Glutamatergic neuron (in vitro differentiated cells): ENCODE measurements at places on chromosomes 6 and 20.

DNA sequence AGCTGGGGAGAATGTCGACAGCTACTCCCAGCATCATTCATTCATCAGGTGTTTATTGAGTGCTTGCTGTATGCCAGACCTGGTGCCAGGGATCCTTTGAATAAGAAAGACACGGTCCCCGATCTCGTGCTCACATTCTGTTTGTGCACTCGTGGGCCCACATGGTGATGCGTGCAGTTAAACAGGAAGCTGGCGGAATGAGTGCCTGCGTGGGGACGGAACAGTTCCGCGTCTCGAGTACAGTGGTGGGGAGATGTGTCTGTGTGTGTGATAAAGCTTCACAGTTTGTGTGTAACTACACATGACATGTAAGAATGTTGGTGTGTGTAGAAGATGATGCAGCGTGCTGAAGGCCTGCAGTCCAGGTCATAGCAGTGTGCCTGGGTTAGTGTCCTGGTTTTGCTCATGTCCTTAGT is 6.5 kb downstream of the RBM38 start:
- no peak for DNase-seq

- peak; percentile 82 for DNase-seq
Observed at GRCh38 chr6:39102071-39102820, 12.7 kb downstream of the SAYSD1 start.

DNA sequence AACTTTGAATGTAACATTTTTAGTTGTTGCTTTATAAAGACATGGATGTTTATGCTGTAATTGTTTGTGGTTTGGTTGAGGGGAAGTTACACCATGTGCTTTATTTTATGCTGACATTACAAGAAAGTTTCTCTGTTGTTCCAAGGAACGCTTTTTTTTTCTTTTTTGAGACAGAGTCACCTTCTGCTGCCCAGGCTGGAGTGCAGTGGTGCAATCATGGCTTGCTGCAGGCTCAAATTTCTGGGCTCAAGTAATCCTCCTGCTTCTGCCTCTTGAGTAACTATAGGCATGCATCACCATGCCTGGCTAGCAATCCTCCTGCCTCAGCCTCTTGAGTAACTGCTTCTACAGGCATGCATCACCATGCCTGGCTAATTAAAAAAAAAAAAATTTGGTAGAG is 21.0 kb upstream of the IFNGR1 start:
- no peak for DNase-seq

GRCh38 chr6:85747666-85748065 is 105.0 kb upstream of the SYNCRIP start:
- no peak for DNase-seq

- no peak for DNase-seq
Observed at GRCh38 chr6:6580225-6580856, 8.2 kb upstream of the LY86 start.

GRCh38 chr20:8161264-8162071 is 29.4 kb downstream of the PLCB1 start:
- no peak for DNase-seq

- DNase-seq = no peak
Observed at GRCh38 chr6:125392682-125393081, 90.9 kb upstream of the HDDC2 start.

- DNase-seq = peak; percentile 44
Observed at GRCh38 chr20:62642666-62643520, 590 bp downstream of the SLCO4A1 start.

DNA sequence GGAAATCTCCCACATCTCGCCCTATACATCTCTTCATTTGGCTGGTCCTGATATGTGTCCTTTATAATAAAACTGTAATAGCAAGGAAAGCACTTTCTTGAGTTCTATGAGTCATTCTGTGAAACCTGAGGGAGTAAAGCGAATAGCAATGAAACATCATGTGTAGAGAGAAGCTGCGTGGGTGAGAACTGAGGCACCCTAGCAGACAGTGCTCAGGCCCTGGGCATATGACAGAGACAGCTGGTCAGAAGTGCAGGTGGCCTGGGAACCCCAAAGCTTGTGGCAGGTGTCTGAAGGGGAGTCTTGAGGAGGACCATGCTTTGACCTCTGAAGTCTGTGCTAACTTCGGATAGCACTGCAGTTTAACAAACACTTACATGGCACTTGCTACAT is 1.3 kb upstream of the BLOC1S5 start:
- no peak for DNase-seq

DNA sequence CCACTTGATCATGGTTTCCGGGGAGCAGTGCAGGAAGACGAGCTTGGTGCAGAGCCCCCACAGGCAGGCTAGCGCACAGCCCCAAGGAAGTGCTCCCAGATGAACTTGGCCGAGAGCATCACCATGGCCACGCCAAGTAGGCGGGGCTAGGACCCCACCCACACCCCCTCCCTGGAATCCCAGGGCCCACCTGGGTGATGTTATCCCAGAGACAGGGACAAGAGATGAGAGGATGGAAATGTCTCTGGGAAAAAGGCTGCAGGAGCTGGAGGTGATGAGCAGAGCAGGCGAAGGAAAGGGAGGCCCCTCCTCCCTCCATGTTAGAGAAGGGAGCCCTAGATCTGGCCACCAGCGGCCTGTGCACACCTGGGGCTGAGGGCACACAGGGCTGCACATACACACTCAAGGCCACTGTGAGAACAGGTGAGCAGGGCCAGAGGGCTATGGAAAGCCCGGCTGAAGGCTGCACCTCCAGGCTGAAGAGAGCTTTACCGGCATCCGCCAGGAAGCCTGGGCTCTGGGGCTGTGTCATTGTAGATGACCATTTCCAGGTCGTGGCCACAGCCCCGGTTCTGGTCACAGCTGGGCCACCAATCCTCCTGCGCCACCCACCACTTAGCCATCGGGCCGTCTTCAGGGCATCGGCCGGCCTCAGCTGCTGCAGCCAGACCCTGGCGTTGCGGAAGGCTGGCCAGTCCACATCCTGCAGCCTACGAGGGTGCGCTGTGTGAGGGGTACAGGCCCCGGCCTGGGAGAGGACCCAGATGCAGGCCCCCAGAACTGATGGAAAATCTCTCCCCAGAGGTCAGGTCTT is 24.9 kb downstream of the NPEPL1 start:
- DNase-seq = no peak

DNA sequence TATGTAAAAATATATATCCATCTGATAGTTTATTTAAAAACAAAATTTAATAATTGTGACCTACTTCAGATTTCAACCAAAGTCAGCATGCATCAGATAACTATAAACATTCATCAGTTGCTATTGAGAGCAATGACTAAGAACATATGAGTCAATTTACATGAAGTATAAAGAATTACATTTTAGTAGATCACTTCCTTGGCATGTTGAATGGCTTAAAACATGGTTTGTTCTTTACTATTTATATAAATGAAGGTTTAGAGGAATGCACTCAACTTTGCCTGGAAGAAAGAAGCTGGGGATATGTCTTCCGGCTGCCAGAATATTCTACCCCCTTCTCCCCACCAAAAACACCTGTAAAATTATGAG is 6.4 kb upstream of the FAM217A start:
- DNase-seq = no peak

DNA sequence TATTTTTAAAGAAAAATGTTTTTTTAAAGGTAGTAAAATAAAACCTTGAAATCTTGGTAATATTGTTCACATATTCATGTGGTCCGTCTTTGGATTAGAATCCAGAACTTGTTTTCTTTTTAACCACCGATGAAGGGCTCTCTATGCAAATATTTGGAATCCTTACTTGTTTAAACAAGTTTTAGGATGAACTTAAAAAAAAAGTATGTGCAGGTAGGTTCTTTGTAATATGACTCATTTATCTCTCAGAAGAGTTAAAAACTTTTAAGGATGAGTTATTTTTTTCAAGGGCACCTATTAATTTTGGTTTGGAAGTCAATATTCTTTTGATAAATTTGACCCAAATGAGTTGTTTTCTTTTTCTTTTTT is 8.9 kb downstream of the DSP start:
- no peak for DNase-seq

- no peak for DNase-seq
Observed at GRCh38 chr20:38114353-38114791, 50.7 kb downstream of the TGM2 start.

DNA sequence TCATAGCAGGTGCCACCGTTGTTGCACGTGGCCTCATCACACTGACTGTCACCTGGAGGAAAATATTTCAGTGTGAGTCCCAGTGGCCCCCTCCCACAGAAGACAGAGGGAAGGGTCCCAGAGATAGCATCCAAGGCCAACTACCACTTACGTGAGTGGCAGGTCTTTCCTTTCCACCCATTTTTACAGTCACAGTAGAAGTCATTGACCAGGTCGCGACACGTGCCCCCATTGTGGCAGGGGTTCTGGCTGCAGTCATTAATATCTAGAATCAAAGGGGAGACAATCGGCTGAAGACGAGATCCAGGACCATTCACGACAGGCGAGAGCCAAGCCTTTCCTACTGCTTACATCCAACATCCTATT is 28.6 kb downstream of the JAG1 start:
- DNase-seq = no peak

DNA sequence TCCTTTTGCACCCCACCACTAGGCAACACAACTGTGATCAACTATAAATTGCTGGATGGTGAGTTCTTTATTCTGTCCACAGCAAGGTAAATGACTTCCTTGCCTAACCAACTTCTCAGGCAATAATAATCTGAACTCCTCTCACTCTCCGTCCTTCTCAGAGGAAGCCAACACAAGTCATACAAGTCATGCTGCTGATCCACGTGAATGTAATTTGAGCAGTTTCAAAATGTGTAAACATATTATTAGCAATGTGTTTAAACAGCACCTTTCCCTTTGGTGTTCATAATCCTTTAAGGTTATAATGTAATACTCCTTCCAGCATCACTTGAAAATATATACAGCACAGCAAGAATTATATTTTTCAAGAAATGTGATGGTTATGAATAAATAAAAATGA is 127.9 kb downstream of the QRSL1 start:
- DNase-seq = no peak

DNA sequence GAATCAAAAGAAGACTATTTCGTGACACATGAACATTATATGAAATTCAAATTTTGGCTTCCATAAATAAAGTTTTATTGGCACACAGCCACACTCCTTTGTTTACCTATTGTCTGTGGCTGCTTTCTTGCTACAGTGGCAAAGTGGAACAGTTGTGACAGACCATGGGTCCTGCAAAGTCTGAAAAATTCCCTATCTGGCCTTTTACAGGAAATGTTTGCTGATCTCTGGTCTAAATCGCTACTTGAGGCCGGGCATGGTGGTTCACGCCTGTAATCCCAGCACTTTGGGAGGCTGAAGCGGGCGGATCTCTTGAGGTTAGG is 23.1 kb upstream of the PREX1 start:
- no peak for DNase-seq

- no peak for DNase-seq
Observed at GRCh38 chr6:133467231-133467981, 226.2 kb downstream of the EYA4 start.

GRCh38 chr6:36155662-36156061 is 25.3 kb downstream of the MAPK13 start:
- no peak for DNase-seq

GRCh38 chr6:9139746-9140145 is 704.4 kb upstream of the SLC35B3 start:
- no peak for DNase-seq

DNA sequence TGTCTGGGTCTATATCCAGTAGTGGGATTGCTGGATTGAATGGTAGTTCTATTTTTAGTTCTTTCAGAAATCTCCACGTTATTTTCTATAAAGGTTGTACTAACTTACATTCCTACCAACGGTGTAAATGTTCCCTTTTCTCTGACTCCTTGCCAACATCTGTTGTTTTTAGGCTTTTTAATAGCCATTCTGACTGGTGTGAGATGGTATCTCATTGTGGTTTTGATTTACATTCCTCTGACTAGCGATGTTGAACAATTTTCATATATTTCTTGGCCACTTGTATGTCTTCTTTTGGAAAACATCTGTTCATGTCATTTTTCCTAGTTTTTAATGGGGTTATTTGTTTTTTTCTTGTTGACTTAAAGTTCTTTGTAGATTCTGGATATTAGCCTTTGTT is 99.3 kb downstream of the BMP2 start:
- DNase-seq = no peak

DNA sequence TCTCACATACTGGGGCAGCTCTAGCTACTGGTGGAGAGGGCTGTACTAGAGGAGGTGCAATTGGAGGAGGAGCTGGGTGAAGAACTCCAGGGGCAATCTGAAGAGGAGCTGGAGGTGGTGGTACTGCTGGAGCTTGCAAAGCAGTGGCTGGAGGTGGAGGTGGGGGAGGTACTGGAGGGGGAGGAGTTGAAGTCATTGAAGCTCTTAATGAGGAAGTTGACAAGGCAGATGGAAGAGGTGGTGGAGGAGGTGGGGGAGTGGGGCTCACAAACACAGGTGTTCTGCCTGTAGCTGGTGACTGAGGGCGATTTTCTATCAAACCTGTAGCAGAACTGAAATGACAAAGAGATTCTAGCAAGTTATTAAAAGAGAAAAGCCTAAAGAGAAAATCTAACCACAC is 77.6 kb downstream of the WASF1 start:
- DNase-seq = no peak

- DNase-seq = no peak
Observed at GRCh38 chr6:33206864-33207551, 1.3 kb upstream of the RING1 start.

- DNase-seq = no peak
Observed at GRCh38 chr6:3400162-3400561, 56.7 kb downstream of the SLC22A23 start.

DNA sequence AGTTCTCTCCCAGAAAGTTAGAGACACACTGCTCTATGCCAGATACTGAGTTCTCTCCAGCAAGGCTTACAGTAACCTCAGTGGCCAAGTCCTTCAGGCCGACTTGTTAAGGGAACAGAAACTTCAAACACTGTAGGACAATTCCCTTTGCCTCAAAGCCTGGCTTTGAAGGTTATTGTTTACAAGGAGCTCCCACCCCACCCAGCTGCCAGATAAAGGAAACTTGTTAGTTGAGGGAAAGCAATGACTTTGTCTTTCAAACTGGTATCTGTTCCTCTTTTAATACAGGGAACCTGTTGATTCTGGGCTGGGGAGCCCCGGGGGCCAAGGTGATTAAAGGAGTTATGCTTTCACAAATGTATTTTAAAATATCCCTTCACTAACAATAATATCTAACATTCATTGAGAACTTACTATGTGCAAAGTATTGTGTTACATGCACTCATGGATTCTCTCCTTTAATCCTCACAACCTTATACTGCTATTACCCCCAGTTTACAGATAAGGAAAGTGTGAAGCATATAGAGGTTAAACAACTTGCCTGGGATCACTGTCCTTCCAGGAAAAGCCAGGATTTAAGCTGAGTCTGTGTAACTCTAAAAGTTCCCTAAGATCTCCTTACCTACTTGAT is 27.6 kb upstream of the CDKN1A start:
- DNase-seq = no peak

DNA sequence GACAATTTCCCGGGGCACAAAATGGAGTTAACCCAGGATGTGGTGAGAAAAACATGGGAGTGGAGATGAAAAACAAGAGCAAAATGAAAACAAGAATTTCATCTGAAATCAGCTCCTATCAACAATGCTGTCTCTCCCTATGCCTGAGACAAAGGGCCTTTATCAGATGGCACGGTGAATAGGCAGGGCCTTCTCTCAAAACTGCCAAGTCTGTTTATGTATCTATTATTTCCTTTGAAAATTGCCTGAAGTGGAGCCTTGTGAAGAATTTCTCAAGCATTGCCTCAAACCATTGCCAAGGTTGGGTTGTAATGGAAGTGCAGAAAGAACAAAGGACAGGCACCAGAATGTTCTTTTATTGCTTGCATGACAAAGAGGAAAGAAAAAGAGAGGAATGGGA is 74.7 kb downstream of the BTBD3 start:
- no peak for DNase-seq

- DNase-seq = no peak
Observed at GRCh38 chr6:14454473-14454775, 336.9 kb downstream of the CD83 start.

- DNase-seq = peak; percentile 54
Observed at GRCh38 chr6:138001750-138002349, 105.4 kb downstream of the PERP start.
